ENCODE measurements at places on chromosomes 3 and 15. TPM values are rescaled to one million over a fixed set of nuclear protein-coding genes. Genes with fewer than 3 reads are reported as not detected.

GRCh38 chr3:30185872-30186271, 420.5 kb upstream of the TGFBR2 start:
- H3K4me1 ChIP-seq, result no peaks in the 10 kb centered on the region
- DNase-seq, result no peak
- no peak overlapping the region for H3K27ac ChIP-seq
- peaks cover 31% of the 10 kb centered on the region for H3K27me3 ChIP-seq
- no peaks in the 10 kb centered on the region for H3K36me3 ChIP-seq

DNA sequence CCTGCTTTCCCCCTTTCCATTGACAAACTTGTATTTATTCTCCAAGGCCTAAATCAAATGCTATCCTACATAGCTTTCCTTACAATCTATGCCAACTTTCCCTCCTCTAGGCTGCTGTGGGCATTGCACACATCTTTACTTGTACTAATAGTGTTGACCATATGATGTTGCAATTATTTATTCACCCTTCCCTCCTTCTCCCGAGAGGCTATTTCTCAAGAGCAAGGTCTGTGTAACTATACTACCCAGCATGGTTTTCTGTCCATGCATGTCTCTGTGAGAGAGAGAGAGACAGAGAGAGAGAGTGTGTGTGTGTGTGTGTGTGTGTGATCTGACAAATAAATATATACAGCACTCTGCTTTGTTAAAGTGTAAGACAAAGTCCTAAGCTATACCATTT, 63.8 kb downstream of the GTPBP8 start:
- peaks cover 2% of the 10 kb centered on the region for H3K27me3 ChIP-seq
- peaks cover 2% of the 10 kb centered on the region for H3K4me1 ChIP-seq
- no peak for DNase-seq
- H3K36me3 ChIP-seq, result no peaks in the 10 kb centered on the region
- no peak overlapping the region for H3K27ac ChIP-seq
- H3K4me3 ChIP-seq, result no peak overlapping the region

- no peak overlapping the region for H3K4me3 ChIP-seq
- DNase-seq, result no peak
- peaks cover 20% of the 10 kb centered on the region for H3K36me3 ChIP-seq
- H3K27me3 ChIP-seq, result no peaks in the 10 kb centered on the region
- no peak overlapping the region for H3K27ac ChIP-seq
- no peaks in the 10 kb centered on the region for H3K4me1 ChIP-seq
Measured at GRCh38 chr3:33541918-33542317, 101.7 kb upstream of the UBP1 start.

DNA sequence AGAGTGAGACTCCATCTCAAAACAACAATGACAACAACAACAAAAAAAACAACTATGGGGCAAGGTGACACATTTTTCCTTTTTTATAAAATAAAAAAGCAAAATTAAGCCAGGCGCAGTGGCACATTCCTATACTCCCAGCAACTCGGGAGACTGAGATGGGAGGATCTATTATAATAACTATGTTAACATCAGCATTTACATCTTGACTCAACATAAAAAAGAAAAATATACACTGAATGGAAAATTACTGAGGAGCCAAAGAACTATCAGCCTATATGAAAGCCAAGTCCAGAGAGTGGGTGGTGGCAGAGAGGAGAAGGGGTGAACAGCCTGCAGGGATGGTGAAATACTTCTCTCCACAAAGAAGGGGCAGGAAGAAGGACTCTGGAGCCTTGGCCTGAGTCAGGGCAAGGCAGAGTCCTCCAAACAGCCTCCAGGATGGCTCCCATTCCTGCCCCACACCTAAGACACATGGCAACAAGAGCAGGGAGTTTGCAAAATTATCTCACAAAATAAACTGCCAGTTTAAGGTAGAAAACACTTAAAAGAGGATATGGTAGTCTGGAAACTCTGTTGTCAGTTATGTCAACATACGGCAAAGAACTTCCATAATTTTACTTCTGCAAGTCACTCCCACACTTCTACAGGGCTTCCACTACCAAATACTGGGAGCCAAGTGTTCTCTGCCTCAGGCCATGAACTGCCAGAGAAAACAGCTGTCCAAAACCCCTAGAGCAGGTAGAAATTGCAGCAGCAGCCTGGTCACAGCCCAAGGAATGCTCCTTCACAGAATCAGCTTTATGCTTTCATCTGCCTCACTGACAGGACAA, 25.9 kb downstream of the HSPBAP1 start:
- no peak for DNase-seq
- no peaks in the 10 kb centered on the region for H3K4me1 ChIP-seq
- H3K36me3 ChIP-seq, result peaks cover 13% of the 10 kb centered on the region

DNA sequence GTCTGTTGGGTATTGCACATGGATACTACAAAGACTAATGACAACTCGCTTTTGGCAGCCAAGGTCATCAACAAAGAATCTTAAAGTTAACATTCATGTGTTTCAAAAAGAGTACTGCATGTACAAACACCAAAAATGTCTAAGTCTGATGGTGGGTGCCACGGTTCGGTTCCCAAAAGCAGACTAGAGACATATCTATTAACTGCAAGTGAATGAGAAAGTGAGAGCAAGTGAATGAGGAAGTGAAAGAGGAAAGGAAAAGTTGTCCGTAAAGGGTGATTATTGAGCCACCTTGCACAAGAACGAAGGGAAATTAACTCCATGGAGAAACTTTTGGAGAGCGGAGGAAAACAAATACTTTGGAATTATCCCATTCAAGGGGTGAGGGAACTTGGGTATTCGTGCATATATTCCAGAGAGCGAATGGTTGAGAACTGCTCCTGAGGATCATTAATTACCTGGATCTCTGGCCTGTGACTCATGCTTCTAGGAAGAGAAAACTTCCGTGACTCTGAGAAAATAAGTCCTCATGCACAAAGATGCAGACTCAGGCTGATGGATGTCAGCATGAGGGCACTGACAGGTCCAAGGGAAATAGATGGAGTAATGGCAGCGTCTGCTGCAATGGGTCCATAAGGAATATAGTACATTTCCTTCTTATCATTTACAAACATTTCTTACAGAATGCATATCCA, 336.5 kb upstream of the TGFBR2 start:
- H3K36me3 ChIP-seq, result peaks cover 2% of the 10 kb centered on the region
- no peaks in the 10 kb centered on the region for H3K27me3 ChIP-seq
- H3K4me1 ChIP-seq, result peaks cover 2% of the 10 kb centered on the region
- DNase-seq, result no peak
- H3K4me3 ChIP-seq, result no peak overlapping the region

GRCh38 chr3:53744351-53744750, 101.9 kb downstream of the CHDH start:
- no peak overlapping the region for H3K27ac ChIP-seq
- no peaks in the 10 kb centered on the region for H3K36me3 ChIP-seq
- peaks cover 26% of the 10 kb centered on the region for H3K27me3 ChIP-seq
- no peak overlapping the region for H3K4me3 ChIP-seq

- H3K4me1 ChIP-seq, result no peaks in the 10 kb centered on the region
- H3K27me3 ChIP-seq, result no peaks in the 10 kb centered on the region
- H3K36me3 ChIP-seq, result no peaks in the 10 kb centered on the region
Measured at GRCh38 chr15:93358166-93359059, 269.4 kb upstream of the RGMA start.

DNA sequence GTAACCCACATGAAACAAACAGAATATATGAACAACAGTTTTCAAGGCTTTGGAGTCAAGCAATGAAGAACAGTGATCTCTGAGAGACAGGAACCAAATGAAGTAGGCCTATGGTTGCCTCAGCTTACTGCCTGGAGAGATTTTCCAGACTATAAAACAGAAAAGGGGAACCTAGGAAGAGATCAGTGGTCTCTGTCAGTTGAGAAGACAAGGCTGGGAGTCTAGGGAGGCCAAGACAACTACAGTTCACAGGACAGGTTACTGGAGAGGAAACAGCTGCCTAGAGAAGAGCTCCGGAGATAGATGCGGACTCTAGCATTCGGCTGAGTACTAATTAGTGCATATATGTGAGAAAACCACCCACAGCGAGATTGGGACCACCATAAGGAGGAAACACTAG, 87.7 kb downstream of the PLCH1 start:
- DNase-seq, result no peak
- H3K27ac ChIP-seq, result no peak overlapping the region
- peaks cover 4% of the 10 kb centered on the region for H3K27me3 ChIP-seq

- H3K36me3 ChIP-seq, result no peaks in the 10 kb centered on the region
- H3K4me1 ChIP-seq, result peaks cover 2% of the 10 kb centered on the region
- H3K4me3 ChIP-seq, result no peak overlapping the region
- peaks cover 7% of the 10 kb centered on the region for H3K27me3 ChIP-seq
Measured at GRCh38 chr3:113231391-113231790, 20.0 kb downstream of the BOC start.

DNA sequence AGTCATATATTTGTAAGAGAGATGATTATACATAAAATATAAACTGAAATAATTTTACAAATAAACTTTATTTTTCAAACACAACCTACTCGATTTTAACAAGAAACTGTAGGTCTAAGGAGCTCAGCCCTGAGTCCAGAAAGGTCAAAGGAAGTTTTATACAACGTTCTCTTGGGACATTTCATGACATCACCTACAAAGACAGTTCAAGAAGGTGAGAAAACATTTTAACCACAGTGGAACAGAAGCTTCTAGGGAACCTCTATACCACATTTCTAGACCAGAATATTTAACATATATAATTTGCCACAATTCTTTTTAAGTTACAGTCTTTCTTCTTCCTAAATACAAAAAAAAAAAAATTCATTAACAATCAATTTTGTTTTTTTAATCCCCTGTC, 40.1 kb downstream of the CBLB start:
- no peaks in the 10 kb centered on the region for H3K27me3 ChIP-seq
- peaks cover 67% of the 10 kb centered on the region for H3K4me1 ChIP-seq
- H3K36me3 ChIP-seq, result peaks cover 66% of the 10 kb centered on the region
- DNase-seq, result peak; percentile 60
- H3K27ac ChIP-seq, result peak overlapping the region; percentile 95

DNA sequence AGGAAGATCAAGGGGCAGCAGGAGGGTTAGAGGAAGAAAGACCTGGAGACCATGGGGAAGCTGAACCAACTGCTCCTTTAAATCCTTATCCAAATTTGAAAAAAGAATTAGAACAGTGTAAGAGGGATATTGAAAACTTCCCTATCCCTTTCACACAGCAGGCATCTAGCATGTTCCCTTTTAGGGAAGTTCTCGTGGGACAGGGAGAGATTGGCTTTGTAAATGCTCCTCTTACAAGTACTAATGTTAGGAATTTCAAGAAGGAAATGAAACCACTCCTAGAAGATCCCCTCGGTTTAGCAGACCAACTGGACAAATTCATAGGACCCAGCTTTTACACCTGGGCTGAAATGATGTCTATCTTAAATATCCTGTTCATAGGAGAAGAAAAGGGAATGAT, 41.5 kb downstream of the PPCDC start:
- peaks cover 24% of the 10 kb centered on the region for H3K36me3 ChIP-seq
- peaks cover 57% of the 10 kb centered on the region for H3K4me1 ChIP-seq
- DNase-seq, result no peak
- H3K27me3 ChIP-seq, result no peaks in the 10 kb centered on the region
- no peak overlapping the region for H3K4me3 ChIP-seq
- H3K27ac ChIP-seq, result no peak overlapping the region

DNA sequence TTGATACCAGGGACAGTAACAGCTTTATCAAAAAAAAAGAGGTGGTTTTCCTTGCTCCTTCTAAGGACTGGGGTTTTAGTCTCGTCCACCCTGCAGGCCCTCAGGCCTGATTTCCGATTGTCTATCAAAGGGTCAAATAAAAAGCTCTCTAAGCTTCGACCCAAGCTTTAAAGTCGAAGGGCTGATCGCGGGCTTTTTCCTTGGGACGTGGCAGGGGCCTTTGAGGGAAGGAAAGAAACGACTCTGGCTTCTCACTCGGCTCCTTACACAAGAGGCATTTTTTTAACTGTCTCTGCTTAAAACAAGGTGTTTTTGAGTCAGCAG, 354 bp upstream of the KLHL24 start:
- no peaks in the 10 kb centered on the region for H3K27me3 ChIP-seq
- H3K4me1 ChIP-seq, result peaks cover 20% of the 10 kb centered on the region
- peak overlapping the region; percentile 94 for H3K4me3 ChIP-seq
- H3K27ac ChIP-seq, result peak overlapping the region; percentile 96
- DNase-seq, result no peak

The KLHL25 gene
- total RNA-seq, result 9.8 TPM

The LSMEM2 gene
- total RNA-seq, result not detected

The GABRB3 gene
- total RNA-seq, result not detected

Data from activated CD4-positive, alpha-beta T cell treated with anti-CD3 and anti-CD28 coated beads, Interleukin-2, amount 10 ng/mL, durations not matched to agents 24 days and 14 days (primary cell).